Kidney (tissue), 22 donors: ENCODE measurements at places on chromosomes 7 and 10. TPM values are rescaled to one million over a fixed set of nuclear protein-coding genes. Genes with fewer than 3 reads are reported as not detected.
A peak's percentile ranks its signal among the peaks of the same experiment; 100 is the strongest.

The CHAT gene
- not detected for total RNA-seq

DNA sequence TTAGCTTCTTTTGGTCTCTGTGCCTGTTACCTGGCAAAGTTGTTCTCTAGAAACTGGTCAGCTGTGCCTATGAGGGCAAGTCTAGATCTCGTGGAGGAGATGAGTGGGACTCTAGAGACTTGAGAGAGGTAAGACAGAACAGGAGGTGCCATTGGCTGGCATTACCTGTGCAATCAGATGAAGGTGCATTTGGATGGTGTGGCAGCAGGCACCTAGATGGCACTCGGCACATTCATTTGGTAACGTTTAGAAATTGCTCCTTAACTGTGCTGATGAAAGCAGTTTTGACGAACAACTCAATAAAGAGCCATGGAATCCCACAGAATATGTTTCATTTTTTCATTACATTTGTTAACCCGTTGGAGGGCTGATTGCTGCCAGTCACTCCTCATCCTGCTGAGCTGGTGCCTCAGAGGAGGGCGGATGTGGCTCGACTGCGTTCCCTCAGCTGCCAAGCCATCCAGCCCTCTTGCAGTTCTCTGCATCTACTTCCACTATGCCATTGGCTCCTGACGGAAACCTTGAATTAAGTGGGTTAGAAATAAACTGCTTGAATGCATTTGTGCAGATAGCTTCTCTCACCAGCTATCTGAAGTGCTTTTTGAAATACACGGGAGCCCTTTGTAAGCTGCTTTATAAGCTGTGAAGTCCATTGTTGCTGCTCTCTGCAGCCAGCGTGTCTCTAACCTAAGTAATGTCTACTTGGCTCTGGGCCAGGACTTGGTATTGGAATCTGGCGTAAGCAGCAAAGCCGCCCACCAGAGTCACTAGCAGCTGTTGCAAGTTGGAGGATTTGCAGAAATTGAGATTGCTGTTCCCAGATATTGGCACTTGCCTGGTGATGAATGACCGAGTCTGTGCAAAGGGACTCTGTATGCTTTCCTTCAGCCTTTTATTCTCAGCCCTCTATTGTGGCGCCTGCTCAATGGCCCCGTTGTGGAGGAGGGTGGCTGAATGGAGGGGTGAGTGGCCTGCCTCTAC is 87.4 kb downstream of the LRRC4 start:
- DNase-seq = peak; percentile 53

DNA sequence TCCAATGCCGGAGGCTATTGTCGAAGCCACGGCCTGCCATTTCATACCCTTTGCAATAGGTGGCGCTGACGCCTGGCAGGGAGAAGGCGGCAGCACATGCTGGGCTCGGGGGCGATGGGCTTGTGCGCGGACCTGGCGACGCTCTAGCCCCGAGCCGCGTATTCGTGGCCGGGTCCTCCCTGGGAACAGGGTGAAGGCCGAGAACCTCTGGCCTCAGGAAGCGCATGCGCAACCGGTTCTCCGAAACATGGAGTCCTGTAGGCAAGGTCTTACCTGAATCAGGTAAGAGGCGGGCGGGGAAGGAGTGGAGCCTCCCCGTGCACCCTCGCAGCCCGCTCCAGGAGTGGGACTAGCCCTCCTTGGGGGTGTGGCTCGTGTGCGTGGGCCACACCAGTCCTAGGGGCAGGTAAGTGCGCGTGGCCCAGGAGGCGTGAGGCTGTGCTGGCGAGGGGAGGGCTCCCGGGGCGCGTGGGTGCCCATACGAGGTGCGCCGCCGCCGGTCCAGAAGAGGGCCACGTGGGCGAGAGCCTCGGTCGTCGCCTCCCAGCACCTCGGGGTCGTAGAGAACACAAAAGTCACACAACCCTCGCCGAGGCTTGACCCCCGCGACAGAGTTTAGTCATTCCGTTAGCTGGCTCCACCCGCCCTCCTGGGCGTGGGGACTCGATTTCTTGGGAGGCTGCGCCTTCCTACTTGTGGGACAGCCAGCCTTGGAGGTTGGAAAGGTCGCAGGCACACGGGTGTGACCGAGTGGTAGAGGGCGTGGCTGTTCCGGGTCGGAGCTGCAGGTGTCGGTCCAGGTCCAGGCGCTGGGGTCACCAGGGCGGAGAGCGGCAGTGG is 5.6 kb upstream of the MEST start:
- DNase-seq = peak; percentile 92

- no peak for DNase-seq
Observed at GRCh38 chr7:11706666-11707605, 125.1 kb downstream of the THSD7A start.

GRCh38 chr7:5374464-5374863 is 49.2 kb downstream of the TNRC18 start:
- DNase-seq = no peak

GRCh38 chr10:47164800-47165128 is 135.2 kb upstream of the GDF10 start:
- DNase-seq = no peak

The UPK3B gene
- total RNA-seq = 1.9 TPM

DNA sequence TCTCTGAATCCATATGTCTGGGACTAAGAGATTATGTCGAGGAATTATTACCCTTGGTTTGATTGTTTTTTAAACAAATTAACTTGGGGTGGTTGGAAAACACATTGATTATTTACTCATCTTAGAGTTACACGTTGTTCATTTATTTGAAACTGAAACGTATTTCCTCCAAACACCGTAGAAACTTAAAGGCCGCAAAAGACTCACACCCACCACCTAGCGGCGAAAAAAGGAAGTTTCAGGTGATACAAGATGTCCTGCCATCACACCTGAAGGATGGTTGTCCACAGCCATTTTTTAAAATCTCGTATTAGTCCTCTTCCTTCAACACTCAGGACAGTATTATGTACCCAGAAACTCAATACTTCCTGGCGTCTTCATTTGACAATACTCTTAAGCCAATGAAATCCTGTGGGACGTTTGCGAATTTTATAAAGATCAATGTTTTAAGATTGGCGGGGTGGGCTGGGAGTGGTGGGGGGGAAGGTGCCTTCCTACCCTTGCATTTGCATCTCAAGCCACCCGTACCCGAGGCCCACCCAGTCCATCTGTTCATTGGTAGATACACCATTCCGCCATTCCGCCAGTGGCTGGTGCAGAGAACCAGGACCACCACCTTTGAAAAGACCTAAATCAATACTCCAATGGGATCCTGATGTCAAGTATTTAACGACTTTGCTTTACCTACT is 1.4 kb upstream of the LCOR start:
- peak; percentile 89 for DNase-seq

The SPDYE11 gene
- total RNA-seq = not detected

The ABCB1 gene
- 48.3 TPM for total RNA-seq

- no peak for DNase-seq
Observed at GRCh38 chr10:123275136-123275564, 120.9 kb downstream of the BUB3 start.

The MYO1G gene
- total RNA-seq = 14.3 TPM

GRCh38 chr10:44937196-44938005 is 22.2 kb upstream of the RASSF4 start:
- DNase-seq = no peak

DNA sequence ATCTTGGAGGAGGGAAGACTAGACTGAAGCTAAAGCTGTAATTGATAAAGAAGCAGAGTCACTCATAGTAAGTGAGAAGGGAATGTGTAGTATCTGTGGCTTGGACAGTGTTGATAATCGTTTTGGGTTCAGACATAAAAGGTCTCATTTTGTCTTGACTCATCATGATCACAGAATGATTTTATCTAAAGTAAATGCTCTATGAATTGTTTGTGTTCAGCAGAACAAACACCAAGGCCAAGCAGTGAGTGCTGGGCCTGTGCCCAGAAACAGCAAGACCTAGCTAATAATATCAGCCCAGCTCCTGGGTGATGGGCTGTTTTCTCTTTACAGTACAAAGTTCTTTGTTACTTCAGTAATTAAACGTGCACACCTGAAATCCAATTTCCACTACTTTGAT is 26.7 kb upstream of the CD36 start:
- DNase-seq = no peak

GRCh38 chr10:89846281-89846630 is 144.9 kb downstream of the KIF20B start:
- no peak for DNase-seq

DNA sequence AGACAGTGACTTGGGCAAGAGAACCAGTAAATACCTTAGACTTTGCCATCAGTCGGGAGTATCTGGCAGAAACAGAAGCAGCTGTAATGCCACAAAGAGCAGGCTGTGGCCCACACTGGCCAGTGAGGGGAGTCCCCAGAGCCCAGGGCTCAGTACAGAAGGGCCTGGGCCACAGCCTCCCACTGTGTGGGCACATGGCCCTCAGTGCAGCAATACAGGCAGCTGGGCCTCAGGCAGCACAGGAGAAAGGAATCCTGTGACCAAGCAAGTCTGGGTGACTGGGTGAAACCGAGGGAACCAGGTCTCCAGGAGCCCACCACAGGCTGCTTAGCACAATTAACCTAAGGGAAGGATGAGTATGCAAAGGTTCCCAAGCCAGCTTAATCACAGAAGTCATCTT is 14.0 kb downstream of the WDR91 start:
- no peak for DNase-seq

DNA sequence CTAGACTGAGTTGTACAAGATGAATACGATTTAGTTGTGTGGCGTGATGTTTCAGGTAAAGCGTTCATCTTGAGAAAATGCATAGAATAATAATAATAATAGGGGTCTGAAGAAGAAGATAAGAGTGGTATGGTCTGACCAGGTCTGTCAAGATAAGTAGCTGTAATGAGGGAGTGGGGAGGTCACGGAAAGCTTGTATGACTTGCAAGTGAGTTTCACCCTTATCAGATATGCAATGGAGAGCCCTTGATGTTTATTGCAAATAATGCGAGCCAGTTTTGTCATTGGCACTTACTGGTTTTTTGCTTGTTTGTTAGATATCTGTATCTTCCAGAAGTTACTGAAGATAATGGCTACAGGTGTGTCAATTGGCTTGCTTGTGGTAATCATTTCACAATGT is 611.5 kb downstream of the CNTNAP2 start:
- DNase-seq = no peak

The C10orf53 gene
- total RNA-seq = not detected

The GOLGA7B gene
- 0.50 TPM for total RNA-seq

The SEMA3E gene
- 1.1 TPM for total RNA-seq

The ABI1 gene
- 54.1 TPM for total RNA-seq

The CARD11 gene
- 9.6 TPM for total RNA-seq

The FEZF1 gene
- total RNA-seq = not detected

GRCh38 chr10:91335147-91335546 is 75.0 kb upstream of the HECTD2 start:
- no peak for DNase-seq

The TRIM74 gene
- total RNA-seq = 1.3 TPM

DNA sequence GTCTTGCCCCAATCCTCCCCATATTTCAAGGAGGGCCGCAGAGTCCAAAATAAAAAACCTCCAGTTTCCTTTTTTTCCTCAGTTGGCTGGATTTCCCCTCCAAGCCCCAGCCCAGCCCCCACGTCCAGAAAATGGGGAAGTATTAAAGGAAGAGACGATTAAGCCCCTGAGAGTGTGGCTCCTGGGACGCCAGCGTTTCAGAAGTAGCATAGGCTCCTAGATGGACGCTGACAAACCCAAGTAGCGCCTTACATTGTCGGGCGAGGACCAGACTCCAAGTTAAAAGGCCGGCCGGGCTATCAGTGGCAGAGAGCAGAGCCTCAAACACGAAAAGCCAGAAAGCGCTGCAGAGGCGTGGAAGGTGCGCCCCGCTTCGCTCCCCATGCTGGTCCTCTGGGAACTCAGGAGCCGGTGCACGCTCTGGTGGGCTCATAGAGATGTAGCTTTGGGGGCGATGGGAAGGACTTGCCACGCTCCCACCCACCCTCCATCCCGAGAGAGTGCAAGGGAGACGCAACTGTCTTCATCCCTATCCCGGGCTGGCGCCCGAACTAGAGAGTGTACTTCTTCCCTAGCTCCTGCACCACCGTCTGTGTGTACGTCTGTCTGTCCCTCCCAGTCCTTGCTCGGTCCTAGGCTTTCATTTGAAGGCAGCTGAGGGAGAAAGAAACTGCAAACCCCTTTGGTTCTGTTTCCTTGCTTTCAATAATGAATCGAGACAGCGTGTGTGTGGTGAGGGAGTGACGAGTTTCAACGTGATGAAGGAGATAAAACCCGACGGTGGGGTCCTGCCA is 6.3 kb upstream of the EMX2 start:
- DNase-seq = peak; percentile 25

The CRPPA gene
- 5.9 TPM for total RNA-seq

GRCh38 chr10:55158633-55159032 is 357.6 kb upstream of the PCDH15 start:
- DNase-seq = no peak

The EMX2 gene
- total RNA-seq = 82.8 TPM

DNA sequence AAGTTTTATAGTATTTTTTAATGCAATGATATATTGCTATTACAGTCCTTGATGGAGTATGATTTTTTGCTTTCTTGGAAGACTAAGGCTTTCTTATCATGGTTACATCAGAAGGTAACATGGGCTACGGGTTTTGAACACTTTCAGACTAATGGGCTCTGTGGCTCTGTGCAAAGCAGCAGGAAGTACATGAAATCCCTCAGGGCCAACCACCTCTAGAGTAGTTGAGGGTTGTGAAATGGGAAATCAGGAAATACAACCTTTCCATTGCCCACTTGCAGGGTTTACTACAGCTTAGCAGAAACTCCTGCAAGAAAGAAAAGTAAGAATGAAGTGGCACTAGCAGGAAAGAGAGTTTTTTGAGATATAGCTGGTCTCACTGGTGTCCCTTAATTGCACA is 853.5 kb downstream of the KCNMA1 start:
- no peak for DNase-seq
